ENCODE measurements at places on chromosomes 4 and X.

- DNase-seq, result no peak
These were observed 600.5 kb upstream of the SLIT2 start for GRCh38 chr4:19650903-19651864.

- DNase-seq, result no peak
These were observed 37.2 kb upstream of the CD38 start for GRCh38 chr4:15740764-15741404.

GRCh38 chr4:25123236-25123635 is 37.0 kb downstream of the SEPSECS start:
- no peak for DNase-seq

DNA sequence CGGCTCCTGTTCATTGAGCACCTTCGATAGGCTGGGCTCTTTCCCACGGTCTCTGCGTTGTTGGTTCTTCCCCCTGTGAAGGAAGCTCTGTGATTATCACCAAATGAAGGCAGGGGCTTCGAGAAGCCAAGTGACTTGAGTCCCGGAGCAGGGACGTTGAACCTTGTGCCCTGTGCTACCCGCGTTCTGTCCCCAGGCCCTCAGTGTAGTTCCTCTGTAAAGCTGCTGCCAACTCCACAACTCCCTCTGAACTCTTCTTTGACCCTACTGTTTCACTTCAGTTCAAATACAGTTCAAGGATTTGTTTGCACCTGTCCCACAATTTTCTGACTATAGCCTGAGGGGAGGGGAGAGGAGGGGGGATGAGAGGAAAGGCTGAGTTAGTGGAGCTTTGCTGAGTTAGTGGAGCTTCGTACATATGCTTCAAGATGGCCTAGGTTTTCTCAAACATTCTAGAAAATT is 635 bp upstream of the PHF8 start:
- DNase-seq, result no peak

GRCh38 chrX:132023896-132024386 is 839 bp downstream of the STK26 start:
- DNase-seq, result no peak

DNA sequence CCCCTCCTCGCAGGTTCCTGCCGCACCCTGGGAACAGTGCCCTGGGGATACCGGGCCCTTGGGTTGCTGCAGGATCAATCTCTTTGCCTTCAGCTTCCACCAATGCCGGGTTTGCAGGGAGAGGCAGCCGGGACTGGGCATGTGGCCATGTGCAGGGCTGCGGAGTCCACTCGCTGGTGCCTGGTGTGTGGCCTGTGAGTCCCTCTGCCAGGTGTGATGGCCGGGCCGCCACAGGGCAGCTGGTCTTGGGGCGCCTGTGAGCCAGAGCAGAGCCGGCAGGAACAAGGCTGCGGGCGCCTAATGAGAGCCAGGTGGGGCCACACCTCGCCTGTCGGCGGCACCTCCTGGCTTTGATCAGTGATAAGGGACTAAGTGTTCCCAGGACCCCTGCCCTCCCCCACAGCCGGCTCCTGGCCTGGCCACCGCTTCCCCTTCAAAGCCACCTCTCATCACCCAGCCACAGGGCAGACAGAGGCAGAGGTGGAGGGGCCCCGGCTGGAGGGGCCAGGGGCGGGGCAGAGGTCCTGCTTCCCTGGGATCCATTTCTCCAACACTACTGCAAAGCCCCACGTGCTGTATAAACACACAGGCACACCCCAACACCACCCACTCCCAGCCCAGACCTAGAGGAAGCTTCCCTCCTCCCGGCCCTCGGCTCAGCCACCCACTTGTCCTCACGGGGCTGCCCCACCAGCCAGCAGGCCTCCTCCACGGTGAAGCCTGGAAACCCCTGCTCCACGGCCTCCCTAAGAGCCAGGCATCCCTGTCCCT is 132.7 kb downstream of the CPZ start:
- peak; percentile 58 for DNase-seq

- no peak for DNase-seq
These were observed 166.0 kb downstream of the ATG4A start for GRCh38 chrX:108257556-108257955.

DNA sequence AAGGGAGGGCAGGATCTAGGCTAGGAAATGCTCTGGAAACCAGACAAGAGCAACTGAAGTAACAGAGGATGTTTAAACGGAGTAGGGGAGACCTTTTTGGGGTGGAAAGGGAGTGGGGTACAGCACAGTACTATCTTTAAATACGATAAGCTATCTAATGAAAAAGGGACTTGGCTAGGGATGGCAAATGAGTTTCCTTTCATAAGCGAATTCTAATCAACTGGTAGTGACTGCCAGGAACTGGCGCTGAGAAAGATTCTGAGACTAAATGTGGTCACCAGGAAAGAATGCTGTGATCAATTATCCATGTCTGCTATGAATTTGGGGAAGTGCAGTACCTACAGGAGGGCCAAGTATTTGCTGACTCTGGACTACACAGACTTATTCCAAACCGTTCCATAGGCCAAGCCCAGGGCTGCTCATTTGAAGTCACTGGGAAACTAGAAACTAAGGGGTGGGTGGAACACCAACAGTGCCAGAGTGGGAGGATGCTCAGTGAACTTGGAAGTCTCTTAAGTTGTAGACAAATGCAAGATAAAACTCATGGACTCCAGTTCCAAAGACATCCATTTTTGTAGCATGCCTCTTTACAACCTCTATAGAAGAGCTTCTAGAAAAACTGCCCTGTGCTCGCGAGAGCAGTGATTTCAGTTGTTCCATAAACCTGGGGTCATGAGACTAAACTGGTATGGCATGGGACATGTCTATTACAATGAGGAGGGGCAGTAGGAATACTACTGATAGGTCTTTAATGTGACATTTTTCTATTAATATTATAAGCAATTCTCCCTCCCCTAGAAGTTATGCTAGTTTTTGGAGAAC is 2.0 kb downstream of the TRAPPC2 start:
- no peak for DNase-seq

- no peak for DNase-seq
These were observed 78.9 kb downstream of the MBNL3 start for GRCh38 chrX:132409780-132410556.

DNA sequence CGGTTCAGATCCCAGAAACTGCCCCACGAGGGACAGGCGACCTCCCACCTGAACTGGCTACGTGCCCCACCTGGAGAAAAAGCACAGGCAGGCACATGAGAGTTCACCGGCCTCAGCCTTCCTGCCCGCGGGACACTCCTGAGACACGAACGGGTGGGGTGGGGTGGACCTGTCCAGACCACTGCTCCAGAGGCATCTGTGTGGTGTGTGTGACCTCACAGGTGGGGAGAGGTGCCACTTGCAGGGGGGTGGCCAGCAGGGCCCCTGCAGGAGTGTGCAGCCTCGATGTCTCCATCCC is 18.5 kb downstream of the NELFA start:
- DNase-seq, result no peak

DNA sequence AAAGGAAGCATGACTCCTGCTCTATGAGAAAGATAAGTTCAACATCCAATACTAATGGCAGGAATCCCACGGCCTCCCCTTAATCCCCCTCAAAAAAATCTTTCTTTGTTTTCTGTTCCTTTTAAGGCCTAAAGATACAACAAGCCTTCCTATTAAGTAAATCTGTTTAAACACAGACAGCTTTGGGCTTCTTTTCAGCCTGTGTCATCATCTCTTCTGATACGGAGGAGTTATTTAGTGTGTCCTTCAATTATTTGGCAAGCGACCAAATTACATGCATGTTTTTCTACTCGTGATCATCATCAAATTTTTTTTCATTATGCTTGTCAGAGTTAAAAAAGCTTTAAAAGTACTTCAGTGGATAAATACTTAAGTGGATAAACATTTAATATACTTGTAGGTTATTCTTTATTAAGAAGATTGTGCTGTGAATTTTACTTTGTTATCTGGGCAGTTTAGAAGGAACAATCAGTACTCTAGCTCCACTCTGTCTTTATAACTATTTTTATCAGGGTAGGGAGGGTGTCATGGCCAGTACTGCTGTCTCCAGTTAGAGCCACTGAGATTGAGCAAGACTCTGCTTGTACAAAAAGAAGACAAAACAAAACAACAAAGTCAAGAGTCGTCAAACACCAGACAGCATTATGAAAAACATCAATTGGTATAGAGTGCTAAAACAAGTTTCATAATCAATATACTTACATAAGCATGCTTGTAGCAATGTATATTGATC is 210.7 kb downstream of the PRR32 start:
- no peak for DNase-seq

GRCh38 chrX:20451929-20452328 is 185.2 kb upstream of the RPS6KA3 start:
- no peak for DNase-seq

- no peak for DNase-seq
These were observed 17.0 kb downstream of the GPAT3 start for GRCh38 chr4:83552924-83553323.

DNA sequence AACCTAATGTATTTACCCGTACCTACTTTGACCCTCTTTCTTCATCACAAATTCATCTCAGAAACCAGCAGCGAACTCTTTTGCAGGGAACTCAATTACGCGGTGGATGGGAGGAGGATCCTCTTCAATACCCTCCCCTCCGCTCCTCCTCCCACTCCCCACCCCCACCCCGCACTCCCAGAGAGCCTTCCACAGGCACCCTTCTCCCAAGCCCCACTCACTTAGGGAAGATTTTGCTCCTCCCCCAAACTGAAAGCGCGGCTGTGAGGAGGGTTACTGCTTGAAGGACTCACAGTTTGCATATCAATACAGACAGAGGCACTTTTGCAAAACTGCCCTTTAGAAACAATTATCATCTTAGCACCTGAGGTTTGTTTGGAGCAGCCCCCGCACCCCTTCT is 960 bp upstream of the IL1RAPL1 start:
- no peak for DNase-seq

- DNase-seq, result no peak
These were observed 127.3 kb downstream of the PRSS12 start for GRCh38 chr4:118225511-118225910.

DNA sequence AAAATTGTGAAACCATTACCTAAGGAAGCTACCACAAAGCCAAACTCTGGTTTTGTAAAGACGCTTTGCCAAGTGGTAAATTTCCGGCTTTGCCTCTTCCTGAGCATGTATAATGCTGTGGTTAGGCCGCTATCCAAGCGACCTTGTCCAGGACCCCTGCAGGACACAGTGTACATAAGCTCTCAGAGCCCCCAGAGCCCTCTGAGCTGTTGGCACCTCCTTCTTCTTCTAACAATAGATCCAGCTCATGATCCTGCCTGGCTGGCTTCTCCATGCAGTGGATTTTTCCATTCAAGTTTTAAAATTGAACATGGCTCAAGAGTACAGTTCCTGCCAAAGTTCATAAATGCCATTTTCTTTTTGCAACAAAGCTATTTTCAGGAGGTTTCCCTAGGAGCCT is 326.7 kb downstream of the MAPK10 start:
- no peak for DNase-seq

GRCh38 chrX:133783274-133783673 is 202.1 kb downstream of the GPC3 start:
- DNase-seq, result no peak

DNA sequence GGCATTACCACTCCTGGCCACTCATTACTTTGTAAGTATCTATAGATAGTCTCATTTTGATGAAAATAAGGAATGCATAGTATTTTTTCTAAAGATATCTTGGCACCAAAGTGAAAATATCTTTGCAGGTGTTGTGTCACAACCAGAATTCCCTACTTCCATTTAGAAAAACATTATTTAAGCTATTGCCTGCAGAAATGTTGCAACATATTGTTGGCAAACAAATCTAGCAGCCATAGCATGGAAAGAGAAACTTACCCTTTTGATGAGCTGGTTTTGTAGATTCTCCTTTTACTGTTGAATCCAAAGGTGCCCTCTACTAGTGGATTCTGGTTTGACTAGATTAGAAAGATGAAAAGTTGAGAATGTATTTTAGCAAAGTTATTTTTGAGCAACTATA is 138.8 kb downstream of the AREG start:
- DNase-seq, result no peak

GRCh38 chr4:38581426-38582106 is 82.4 kb upstream of the KLF3 start:
- no peak for DNase-seq

DNA sequence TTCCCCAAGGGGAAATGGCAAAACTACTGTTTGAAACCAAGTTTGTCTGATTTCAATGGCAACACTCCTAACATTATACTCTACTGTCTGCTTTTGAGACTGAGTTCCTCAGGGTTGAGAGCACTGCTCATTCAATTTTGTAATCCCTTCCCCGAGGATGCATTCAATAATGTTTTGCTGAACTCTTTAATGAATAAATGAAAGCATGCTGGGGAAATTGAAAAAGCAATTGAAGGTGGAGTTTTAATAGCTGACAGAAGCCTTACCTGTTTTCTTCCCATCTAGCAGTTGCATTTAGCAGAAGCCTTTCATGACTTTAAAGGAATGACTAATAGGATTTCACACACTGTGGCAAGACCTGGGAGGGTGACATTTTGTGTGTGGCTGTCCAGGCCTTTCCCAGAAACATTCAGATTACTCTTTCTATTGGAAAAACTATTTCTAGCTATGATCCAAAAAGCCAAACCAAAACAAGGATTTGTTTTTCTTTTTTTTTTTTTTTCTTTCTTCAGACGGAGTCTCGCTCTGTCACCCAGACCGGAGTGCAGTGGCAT is 45.1 kb downstream of the DTHD1 start:
- DNase-seq, result no peak

DNA sequence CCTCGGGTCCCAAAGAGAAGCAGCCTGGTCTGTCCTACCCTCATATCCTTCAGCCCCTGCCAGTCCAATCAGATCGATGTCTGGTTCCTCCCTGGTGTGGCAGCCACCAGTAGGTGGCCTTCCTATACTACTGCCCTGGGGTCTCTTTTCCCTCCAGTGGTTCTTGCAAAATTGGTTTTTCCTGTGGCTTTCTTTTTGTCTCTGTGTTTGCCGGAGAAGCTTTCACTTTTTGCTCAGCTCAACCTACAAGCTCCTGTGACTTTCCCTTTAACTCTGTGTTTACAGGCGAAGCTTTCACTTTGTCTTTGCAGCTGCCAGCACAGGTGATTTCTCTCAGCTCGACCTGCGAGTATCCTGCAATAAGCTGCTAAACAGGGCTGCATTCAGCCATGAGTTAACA is 46.8 kb downstream of the UGT2A3 start:
- DNase-seq, result no peak

DNA sequence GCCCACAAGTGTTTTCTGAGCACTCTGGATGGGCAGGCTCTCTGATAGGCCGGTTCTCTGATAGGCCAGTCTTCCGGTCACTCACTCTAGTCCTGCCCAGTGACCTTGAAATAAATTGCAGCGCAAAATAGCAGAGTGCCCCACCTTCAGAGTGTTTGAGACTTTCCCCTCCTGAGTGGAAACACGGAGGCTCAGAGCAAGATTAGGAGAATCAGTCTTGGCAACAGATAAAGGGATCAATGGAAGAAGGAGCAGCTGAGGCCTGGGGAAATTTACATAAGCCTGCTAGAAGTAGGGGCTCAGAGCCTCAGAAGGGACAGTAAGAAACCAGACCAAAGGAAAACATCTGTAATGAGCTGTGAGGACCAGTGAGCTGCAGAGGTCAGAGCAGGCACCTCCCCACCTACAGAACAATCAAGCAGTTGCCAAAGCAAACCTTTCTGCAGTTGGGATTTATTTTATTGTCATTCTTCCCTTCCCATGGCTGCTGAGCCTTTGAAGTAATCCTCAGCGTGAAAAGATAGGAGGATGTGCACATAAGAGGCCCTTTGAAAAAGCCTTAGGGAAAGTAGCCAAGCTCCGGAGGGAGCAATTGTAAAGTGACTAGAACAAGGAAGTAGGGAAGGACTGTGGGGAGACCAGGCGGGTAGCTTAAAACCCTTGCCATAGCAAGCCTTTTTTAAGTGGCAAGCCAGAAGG is 89.1 kb upstream of the TSPAN5 start:
- no peak for DNase-seq
